ENCODE measurements at places on chromosomes 7 and 10.
A peak's percentile ranks its signal among the peaks of the same experiment; 100 is the strongest.

- no peak for DNase-seq
These were observed 9.6 kb downstream of the DGKB start for GRCh38 chr7:14892961-14893360.

DNA sequence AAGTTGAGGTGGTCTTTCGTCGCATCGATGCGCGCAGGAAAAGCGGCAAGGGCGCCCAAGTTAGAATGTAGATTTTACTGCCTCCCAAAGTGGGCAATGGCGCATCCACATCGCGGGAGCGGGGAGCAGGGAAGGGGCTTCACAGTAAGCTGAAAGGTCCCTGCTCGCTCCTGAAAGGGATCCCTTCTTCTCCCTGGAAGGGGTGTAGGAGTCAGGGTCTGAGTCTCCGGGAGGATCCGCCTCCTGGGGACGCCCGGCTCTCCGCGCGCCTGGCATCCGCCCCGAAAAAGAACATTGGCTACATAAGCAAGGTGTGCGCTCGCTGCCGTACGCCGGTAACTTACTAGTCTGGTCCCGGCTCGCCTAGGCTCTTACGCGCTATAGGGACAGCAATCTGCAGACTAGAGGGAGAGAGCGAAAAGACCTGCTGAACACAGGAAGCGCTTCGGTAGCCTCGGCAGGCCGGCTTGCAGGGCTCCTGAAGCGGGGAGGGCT is 804 bp downstream of the UNC5B start:
- DNase-seq: peak; percentile 65

DNA sequence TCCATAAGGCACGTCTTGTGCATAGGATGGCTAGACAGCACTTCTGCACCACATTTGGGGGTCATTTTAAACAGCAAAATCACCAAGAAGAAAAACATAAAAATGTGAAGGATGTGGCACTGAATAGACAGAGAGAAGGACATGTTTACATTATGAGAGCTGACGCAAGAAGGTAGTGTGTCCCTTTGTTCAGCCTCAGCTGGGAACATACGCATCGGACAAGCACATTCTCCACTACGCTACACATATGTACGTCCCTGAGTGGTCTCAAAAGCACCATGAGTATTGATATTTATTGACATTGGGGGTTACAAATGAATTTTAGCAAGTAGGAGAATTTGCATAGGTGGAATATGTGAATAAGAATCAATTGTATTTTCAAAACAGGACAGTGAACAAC is 20.2 kb downstream of the DDC start:
- no peak for DNase-seq

GRCh38 chr10:86389441-86390193 is 23.0 kb upstream of the GRID1 start:
- DNase-seq: no peak

DNA sequence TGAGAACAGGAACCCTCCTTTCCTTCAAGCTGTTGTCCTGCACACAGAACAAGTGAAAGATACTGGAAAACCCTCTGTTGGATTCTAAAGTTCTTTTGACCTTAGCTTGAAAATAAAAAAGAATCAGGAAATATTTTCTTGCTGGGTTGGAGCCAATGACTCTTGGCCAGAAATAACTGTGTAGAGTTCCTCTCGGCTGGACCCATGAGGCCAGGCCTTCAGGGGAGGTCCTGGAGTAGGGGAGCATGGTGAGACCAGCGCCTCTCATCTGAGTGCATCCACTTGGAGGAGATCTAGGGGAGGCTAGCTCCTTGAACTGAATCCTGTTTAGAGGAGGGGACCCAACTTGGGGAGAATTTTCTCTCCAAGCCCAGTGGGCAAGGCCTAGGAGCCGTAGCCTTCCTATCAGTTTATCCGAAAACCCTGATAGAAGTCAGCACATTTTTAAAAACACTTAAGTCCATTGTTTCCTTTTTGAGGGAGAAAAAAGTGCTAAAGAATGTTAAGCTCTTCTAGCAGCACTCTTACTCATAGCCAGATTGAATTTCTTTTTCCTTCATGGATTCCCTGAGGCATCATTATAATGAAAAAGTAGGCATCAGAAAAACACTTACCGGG is 635.7 kb upstream of the ANKRD30A start:
- DNase-seq: no peak

- no peak for DNase-seq
These were observed 17.3 kb downstream of the ZNF775 start for GRCh38 chr7:150396426-150396825.

GRCh38 chr7:130329681-130330080 is 14.9 kb upstream of the CPA5 start:
- DNase-seq: no peak

GRCh38 chr7:110531186-110531585 is 559.7 kb upstream of the LRRN3 start:
- DNase-seq: no peak

DNA sequence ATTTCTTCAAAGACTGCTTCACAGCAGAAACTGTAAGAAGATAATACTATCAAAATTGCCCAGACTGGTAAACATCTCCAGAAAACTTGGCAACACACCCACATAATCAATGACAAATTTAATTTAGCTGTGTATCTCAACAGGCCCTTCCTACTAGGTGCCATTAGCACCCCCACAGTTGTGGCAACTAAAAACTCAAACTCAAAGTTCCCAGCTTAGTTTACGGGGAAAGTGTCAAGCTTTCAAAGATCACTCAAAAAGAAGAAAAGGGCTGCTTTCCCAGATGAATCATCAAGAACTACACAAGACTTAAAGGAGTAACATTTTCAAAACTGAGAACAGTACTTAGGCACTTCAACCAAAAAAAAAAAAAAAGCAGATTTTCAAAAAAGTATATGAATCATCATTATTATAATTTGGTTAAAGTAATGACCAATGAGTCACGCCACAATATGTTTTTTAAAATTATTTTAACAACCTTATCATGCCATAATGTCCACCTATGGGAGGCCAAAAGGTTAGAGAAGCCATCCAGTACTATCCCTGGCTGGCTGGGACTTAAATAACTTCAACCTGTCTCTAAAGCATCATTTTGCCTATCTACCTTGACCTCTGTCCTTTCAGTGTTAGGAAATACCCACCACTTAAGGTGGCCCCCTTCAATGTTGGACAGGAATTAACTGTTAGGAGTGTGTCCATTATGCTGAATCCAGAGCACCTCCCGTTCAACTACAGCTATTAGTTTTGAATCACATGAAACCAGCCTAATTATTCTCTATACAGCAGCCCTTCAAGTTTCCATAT is 90.8 kb downstream of the ZFAND4 start:
- no peak for DNase-seq

DNA sequence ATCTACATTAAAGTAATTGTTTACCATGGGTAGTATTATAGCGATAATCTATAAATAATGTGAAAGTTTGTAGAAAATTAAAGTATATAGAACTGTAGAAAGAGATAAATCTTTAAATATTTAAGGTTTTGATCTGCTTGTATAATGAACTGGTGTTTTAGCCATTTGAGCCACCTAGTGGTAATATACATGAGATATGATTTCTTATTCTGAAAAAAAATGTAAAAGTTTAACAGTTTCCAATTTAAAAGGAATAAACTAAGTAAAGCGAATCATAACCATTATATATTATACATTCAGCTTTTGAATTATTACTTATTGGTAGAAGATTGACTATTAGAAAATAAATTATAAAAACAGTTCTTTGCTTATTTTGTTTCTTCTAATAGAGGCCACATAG is 91.2 kb downstream of the OTUD1 start:
- no peak for DNase-seq

GRCh38 chr10:3853016-3853415 is 68.0 kb upstream of the KLF6 start:
- DNase-seq: no peak

- no peak for DNase-seq
These were observed 30.6 kb upstream of the RHOBTB1 start for GRCh38 chr10:60974463-60975149.

DNA sequence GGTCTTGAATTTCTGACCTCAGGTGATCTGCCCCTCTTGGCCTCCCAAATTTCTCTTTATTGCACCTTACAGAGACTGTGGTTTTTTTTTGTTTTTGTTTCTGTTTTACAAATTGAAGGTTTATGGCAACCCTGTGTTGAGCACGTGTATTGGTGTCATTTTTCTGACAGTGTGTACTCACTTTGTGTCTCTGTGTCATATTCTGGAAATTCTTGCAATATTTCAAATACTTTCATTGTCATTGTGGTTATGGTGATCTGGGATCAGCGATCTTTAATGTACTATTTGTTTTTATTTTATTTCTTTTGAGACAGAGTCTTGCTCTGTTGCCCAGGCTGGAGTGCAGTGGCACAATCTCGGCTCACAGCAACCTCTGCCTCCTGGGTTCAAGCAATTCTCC is 89.8 kb downstream of the PRTFDC1 start:
- DNase-seq: no peak

- no peak for DNase-seq
These were observed 7.8 kb downstream of the FOXL3 start for GRCh38 chr7:297611-298374.

GRCh38 chr10:12838366-12838765 is 163.1 kb downstream of the CCDC3 start:
- DNase-seq: no peak

GRCh38 chr7:129271500-129272355 is 46.9 kb downstream of the AHCYL2 start:
- peak; percentile 34 for DNase-seq

GRCh38 chr10:118528426-118528825 is 67.0 kb downstream of the PRLHR start:
- DNase-seq: no peak

DNA sequence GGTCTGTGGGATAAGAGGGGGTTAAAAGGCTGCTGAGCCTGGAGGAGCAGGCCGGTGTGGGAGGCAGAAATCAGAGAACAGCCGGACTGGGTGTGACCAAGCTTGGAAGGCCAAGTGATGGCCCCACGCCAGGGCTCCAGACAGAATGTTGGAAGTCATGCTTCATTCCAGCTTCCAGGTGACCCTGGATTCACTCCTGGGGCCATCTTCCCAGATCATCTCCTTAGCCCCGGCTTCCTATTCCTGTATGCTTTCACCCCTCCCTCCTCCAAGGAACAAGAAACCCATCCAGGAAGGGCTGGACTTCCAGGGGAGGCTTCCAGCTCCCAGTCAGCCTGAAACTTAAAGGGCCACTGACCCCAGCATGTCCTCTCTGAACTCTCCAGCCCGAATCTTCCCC is 1.0 kb downstream of the INMT start:
- DNase-seq: no peak

DNA sequence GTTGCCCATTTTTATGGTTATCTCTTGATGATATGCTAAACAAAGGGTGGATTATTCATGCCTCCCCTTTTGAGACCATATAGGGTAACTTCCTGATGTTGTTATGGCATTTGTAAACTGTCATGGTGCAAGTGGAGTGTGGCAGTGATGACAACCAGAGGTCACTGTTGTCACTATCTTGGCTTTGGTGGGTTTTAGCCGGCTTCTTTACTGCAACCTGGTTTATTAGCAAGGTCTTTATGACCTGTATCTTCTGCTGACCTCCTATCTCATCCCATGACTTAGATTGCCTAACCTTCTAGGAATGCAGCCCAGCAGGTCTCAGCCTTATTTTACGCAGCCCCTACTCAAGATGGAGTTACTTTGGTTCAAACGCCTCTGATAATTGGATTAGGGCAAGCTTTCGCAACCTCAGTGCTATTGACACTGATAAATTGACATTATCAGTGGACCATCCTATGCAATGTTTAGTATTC is 36.9 kb downstream of the BAG3 start:
- no peak for DNase-seq

GRCh38 chr7:77813180-77813579 is 14.6 kb downstream of the PHTF2 start:
- DNase-seq: no peak

GRCh38 chr10:16907687-16908086 is 90.5 kb upstream of the RSU1 start:
- DNase-seq: no peak

- no peak for DNase-seq
These were observed 77.8 kb upstream of the ABI1 start for GRCh38 chr10:26938578-26938977.

- DNase-seq: no peak
These were observed 71.6 kb upstream of the ZPBP start for GRCh38 chr7:50164559-50165170.

- no peak for DNase-seq
These were observed 44.2 kb downstream of the SVOPL start for GRCh38 chr7:138656952-138657351.

DNA sequence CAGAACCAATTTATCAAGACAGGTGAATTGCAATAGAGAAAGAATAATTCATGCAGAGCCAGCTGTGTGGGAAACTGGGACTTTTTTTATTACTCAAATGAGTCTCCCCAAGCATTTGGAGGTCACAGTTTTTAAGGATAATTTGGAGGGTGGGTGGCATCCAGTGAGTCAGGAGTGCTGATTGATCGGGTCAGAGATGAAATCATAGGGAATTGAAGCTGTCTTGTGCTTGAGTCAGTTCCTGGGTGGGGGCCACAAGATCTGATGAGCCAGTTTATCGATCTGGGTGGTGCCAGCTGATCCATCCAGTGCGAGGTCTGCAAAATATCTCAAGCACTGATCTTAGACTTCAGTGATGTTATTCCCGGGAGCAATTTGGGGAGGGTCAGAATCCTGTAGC is 9.9 kb upstream of the MYO1G start:
- no peak for DNase-seq

Data from HuH-7.5 (cell line).